Activated CD4-positive, alpha-beta T cell treated with anti-CD3 and anti-CD28 coated beads, Interleukin-2, amount 50 U/mL, for 48 hours (primary cell): ENCODE measurements at places on chromosomes 7 and 10.

GRCh38 chr7:8185926-8186683, 75.9 kb downstream of the ICA1 start:
- no peak for DNase-seq

- no peak for DNase-seq
These were observed 158.5 kb downstream of the CACNA2D1 start for GRCh38 chr7:82284936-82285519.

DNA sequence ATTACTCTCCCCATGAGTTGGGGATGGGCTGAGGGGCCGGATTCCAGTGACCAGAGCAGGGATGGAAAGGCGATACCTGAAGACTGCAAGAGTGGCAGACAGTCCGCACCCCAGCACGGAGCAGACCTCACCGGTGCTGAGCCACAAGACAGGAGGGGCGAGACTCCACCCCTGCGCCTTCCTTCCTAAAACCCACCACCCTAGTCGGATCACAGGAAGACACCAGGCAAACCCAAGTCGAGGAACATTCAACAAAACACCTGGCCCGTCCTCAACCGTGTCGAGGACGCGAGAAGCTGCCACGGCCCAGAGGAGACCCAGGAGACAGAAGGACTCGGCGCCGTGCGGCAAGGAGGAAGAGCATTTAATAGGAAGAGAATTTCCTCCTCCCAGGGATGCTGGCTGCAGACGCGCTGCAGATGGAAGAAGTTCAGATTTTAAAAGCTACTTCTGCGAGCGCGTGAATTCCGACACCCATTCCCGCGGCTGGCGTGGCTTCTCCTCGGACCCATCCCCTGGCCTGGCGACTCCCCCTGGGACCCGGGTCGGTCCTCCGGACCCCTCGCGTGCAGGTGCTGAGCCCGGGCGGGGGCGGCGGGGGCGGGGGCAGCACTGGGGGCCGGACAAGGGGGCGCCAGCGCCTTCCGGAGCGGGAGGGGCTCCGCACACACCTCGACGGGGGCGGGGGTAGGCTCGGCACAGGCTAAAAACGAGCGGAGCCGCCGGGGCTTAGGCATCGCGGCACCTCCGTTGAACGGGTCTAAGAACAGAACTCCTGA, 563 bp upstream of the UTF1 start:
- no peak for DNase-seq

DNA sequence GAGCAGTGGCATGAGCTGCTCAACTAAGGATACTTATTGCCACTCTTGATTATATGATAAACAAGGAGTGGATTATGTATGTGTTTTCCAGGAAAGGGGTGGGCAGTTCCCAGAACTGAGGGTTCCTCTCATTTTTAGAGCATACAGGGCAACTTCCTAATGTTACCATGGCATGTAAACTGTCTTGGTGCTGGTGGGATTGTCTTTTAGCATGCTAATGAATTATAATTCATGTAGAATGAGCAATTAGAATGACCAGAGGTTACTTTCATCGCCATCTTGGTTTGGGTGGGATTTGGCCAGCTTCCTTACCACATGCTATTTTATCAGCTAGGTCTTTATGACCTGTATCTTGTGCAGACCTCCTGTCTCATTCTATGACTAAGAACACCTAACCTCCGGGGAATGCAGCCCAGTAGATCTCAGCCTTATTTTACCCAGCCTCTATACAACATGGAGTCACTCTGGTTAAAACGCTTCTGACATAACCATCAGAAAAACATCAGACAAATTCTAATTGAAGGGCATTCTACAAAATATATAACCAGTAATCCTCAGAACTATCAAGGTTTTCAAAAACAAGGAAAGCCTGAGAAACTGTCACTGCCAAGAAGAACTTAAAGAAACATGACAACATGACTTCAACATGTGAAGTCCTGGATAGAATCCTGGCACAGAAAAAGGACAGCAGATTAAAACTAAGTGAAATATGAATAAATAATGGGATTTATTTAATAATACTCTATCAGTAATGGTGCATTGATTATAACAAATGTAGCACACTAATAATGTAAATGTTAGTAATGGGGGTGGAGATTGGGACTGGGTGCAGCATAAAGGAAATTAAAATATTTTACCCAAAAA, 365.0 kb downstream of the SEMA3D start:
- DNase-seq = no peak

DNA sequence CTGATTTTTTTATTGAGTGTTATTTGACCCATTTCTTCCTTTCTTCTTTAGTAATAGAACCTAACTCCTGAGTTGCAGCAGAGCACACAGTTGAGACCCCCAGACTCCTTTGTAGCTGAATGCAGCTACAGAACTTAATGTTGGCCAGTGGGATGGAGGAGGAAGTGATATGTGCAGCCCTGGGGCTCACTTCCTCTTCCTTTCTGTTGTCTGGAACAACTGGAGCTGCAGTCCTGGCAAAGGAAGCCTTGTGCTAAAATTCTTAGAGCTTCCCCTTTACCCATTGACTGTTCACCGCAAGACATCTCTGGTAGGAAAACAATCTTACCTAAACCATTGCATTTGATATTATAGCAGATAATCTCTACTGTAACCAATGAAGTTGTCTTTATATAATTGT, 86.6 kb downstream of the ITGB8 start:
- DNase-seq = no peak

GRCh38 chr7:130418306-130418705, 22.5 kb downstream of the CEP41 start:
- DNase-seq = no peak

- DNase-seq = no peak
These were observed 29.8 kb downstream of the NPS start for GRCh38 chr10:127578961-127579305.

- no peak for DNase-seq
These were observed 29.7 kb downstream of the PIP4K2A start for GRCh38 chr10:22684699-22685098.

GRCh38 chr10:74290708-74291107, 139.7 kb downstream of the ADK start:
- no peak for DNase-seq

DNA sequence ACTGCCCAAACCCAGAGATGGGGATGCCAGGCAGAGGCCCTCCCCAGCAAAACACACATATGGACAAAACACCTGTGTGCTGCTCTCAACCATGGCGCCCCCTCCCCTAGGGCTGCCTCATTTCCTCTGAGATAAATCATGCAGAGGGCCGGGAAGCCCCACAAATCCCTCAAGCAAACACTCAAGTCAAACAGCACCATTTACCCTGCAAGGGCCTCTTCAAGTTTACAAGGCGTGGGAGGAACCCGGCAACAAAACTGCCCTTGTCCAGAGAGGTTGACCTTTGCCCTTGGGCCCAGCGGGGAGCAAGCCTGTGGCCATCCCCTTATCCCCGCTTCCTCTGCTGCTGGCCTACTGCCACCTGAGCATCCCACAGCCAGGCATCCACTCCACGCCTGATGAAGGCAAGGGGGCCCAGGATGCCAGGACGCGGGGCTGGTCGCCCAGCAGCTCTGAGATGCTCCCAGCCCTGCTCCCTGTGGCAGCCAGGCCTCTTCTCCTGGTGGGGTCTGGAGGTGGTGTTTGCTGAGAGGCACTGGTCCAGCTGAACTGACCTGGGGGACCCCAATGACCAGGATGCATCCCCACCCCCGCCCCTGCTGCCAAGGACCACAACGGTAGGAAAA, 77.4 kb downstream of the DLG5 start:
- DNase-seq = no peak

- no peak for DNase-seq
These were observed 11.1 kb downstream of the CAMK1D start for GRCh38 chr10:12360461-12360860.

GRCh38 chr10:30039567-30039966, 19.8 kb downstream of the JCAD start:
- no peak for DNase-seq

GRCh38 chr10:79941585-79942210, 7.2 kb downstream of the SFTPD start:
- DNase-seq = no peak

- no peak for DNase-seq
These were observed 112.2 kb downstream of the EXOC4 start for GRCh38 chr7:133364959-133365690.
